T-helper 2 cell (primary cell): ENCODE measurements at places on chromosomes 1 and 21.
A peak's percentile ranks its signal among the peaks of the same experiment; 100 is the strongest.

GRCh38 chr21:38306433-38307141, 49.8 kb downstream of the KCNJ15 start:
- DNase-seq: no peak

DNA sequence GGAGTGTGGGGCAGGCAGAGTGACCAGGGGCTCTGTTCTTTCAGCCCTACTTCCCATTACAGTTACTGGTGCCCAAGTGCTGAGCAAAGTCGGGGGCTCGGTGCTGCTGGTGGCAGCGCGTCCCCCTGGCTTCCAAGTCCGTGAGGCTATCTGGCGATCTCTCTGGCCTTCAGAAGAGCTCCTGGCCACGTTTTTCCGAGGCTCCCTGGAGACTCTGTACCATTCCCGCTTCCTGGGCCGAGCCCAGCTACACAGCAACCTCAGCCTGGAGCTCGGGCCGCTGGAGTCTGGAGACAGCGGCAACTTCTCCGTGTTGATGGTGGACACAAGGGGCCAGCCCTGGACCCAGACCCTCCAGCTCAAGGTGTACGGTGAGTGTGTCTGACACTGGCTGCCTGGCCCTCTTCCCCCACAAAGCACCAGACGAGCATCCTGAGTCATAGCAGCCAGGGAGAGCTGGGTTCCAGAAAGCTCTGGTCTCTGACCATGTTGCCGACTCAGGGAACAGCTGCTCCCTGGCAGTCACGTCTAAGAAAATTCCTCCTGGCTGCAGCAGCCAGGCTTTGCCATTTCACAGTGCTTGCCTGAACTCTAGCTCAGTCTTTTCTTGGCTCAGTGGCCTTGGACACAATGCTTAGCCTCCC, 3.3 kb downstream of the SLAMF8 start:
- no peak for DNase-seq

GRCh38 chr21:28635541-28635940, 357.1 kb downstream of the LTN1 start:
- DNase-seq: no peak

GRCh38 chr1:2585318-2586092, 1.1 kb upstream of the PRXL2B start:
- DNase-seq: peak; percentile 26

GRCh38 chr21:25115021-25115420, 492.3 kb downstream of the MRPL39 start:
- no peak for DNase-seq
